ENCODE measurements at places on chromosomes 6 and 20. TPM values are rescaled to one million over a fixed set of nuclear protein-coding genes. Genes with fewer than 3 reads are reported as not detected.

The MLIP gene
- polyA plus RNA-seq, result 0.32 TPM

The LTB gene
- 0.88 TPM for polyA plus RNA-seq

DNA sequence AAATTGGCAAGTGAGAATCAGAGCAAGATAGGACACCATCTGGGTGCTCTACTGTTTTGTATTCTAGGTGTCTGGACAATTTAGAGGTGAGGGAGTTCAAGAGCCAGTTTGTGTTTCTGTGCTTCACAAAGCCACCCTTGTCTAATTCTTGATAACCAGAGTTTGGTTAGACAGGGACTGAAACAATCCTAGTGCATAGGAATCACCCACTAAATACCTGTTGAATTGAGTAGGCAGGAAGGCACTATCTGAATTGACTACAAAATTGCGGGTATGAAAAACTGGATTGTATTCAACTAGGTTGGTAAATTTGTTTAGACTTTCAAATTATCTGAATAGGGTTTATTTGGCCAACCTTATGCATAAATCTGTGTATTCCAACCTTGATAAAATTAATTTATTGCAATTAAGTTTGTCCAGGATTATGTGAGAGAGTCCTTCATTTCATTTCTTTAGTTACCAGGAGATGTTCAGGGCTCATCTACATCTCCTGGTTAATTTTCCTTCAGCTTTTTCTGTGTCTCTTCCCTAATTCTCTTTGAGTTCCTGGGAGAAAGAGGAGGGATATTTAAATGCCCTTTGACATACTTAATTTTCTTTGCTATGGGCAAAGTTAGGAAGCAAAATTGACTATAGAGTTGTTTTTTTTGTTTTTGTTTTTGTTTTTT lies 1.7 kb downstream of the TPX2 start:
- DNase-seq, result no peak

DNA sequence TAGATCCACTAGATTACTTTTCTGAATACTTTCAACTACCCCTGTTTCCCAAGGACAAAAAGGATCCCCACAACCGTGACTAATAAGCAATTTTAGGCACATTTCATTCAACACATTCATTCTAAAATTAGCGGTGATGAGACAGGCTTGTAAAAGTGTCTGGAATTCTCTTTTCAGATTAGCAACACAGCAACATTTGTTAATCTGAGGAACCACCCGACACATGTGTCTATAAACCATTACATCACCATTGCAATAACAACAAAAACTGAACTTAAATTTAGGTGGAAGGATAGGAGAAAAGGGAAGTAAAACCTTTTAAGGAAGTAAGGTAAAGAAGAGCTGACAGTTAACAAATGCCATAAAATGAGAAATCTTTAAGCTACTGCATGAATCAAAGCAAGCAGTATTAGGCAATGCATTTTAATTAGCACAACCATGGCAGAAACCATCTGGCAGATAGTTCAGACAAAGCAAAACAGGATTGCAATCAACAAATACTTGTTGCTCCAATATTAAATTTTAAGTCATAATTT lies 49.1 kb downstream of the MAP3K7 start:
- DNase-seq, result no peak

DNA sequence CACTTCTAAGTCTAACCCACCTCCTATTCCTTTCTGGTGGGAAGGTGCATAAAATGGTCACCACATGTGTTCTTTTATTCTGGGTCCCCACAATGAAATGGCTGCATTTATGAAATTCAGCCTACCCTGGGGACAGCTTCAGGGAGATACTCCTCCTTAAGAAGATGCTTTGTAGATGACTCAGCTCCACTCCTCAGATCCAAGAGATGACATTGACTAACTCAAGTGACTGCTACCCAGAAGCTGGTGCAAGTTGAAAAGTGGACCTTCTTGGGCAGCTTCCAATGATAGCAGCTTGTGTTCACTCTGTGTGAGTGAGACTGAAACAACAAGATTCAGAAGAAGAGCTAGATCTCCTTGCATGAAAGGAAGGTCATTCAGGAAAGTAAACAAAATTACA lies 113.4 kb downstream of the SCP2D1 start:
- no peak for DNase-seq
